ENCODE measurements at places on chromosomes 5 and 9. TPM values are rescaled to one million over a fixed set of nuclear protein-coding genes. Genes with fewer than 3 reads are reported as not detected.

Gene PROB1
- 0.20 TPM for total RNA-seq

Gene GABRB2
- not detected for total RNA-seq

Gene DDX4
- total RNA-seq: not detected

Gene HMGCR
- total RNA-seq: 23.3 TPM

Gene PCDHB14
- total RNA-seq: 0.08 TPM

Gene AK8
- total RNA-seq: 1.3 TPM

Gene UBE2D2
- 176 TPM for total RNA-seq
